CD4-positive, alpha-beta memory T cell (primary cell): ENCODE measurements at places on chromosomes 1 and 21.
A peak's percentile ranks its signal among the peaks of the same experiment; 100 is the strongest.

GRCh38 chr1:159591981-159592380 lies 4.4 kb downstream of the APCS start:
- DNase-seq = no peak

DNA sequence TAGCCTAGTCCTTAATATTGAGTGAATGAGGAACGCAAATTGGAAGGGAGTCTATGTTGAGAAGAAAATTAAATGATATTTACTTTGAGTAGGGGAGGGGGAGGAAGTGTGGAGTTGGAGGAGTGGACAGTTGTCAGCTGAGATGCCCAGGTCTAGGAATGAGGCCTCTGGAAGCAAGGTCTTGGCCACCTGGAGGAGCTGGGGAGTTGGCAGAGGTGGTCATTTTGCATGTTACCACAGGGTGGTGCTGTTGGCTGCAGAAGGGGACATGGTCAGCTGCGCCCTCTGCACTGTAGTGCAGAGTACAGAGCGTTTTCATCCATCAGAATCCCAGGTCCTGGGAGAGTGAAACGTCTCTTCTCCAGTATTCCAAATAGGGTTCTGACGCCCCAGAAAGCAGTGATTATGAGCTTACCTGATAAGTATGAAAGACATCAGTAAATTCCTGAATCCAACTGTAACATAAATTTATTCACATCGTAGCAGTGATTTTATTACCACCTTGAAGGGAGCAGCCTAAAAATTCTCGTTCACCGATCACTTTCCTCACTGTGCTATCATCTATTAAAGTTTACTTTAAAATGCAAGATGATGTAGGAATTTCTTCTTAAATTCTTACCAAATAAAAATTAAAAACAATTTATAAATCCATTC lies 13.8 kb downstream of the PARK7 start:
- DNase-seq = no peak

- DNase-seq = no peak
Measured at GRCh38 chr1:16450863-16451481, 10.4 kb downstream of the NECAP2 start.

DNA sequence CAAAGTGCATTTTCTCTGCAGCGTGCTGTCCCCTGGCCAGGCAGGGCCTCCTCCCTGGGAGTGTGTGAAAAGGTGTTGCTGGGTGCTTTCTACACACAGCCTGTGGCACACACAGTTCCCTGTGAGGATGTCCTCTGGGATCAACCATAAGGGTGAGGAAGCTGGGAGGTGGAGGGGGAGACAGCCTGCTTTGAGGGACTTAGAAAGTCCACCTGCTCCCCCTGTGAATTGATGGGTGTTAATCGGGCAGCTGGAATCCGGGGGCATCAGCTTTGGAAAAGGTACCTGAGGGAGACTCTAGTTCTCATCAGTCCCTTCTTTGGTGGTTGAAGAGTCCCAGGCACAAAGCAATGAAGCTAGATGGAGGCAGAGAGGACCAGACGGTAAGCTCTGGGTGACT lies 35.8 kb downstream of the LHX4 start:
- DNase-seq = no peak

DNA sequence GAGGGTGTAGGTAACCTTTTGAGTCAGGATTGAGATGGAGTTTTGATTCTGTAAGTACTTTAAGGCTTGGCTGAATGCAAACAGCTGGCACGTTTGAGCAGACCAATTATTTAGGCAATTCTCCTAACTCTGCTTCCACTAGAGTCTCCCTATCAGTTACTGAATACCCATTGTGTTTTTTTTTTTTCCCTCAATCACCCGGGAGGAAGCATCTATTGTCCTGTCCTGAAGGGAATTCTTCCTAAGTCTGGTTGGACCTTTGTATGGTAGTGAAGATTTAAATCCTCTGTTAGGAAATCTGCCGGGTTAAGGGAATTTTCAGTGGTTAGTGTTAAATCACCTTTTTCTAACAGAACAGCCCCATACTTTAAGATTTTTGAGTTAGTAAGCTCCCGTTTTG lies 571.2 kb upstream of the USP24 start:
- no peak for DNase-seq

DNA sequence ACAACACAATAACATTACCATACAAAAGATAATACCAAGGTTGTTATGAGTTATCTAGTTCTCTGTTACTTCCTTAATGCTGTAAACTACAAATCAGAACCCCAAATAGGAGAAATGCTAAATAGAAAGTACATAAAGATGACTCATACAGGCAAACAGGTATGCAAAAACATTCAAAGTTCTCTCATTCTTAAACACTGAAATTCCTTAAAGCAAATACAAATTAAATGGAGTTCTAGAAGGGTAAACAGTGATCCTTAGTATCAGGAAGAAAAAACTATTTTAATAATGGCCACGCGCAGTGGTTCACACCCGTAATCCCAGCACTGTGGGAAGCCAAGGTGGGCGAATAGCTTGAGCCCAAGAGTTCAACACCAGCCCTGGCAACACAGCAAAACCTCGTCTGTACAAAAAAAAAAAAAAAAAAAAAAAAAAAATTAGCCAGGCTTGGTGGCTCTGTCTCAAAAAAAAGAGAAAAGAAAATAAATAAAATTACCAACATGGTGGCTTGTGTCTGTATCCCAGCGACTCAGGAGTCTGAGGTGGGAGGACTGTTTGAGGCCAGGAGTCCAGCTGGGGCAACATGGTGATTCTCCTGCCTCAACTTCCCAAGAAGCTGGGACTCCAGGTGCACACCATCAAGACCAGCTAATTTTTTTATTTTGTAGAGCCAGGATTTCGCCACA lies 17.5 kb downstream of the FBXO42 start:
- no peak for DNase-seq

- DNase-seq = peak; percentile 13
Measured at GRCh38 chr1:56709269-56709880, 64.3 kb downstream of the PRKAA2 start.

- no peak for DNase-seq
Measured at GRCh38 chr21:45316871-45317397, 29.2 kb upstream of the POFUT2 start.
